ENCODE measurements at places on chromosomes 2 and 18.

DNA sequence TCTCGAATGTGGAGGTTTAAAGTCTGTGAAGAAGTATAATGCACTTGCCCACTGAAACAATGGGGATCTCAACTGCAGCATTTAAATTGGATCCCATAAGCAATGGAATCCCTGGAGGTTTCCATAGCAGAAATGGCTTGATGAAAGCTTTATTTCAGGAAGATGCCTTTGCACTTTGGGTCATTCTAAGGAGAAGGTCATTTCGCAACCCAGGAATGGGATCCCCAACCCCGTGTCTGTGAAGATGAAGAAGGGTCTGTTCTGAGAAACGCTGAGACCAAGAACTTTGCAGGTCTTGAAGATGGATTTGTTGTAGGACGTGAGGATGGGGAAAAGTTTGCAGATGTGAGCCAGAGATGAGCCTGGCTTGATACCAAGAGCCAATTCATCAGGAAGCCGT is 1.8 kb upstream of the KCNG3 start:
- DNase-seq = no peak

- DNase-seq = no peak
Observed at GRCh38 chr2:217858519-217859491, 144.0 kb downstream of the TNS1 start.

- peak; percentile 71 for DNase-seq
Observed at GRCh38 chr18:67217551-67218166, 298.9 kb downstream of the DSEL start.

DNA sequence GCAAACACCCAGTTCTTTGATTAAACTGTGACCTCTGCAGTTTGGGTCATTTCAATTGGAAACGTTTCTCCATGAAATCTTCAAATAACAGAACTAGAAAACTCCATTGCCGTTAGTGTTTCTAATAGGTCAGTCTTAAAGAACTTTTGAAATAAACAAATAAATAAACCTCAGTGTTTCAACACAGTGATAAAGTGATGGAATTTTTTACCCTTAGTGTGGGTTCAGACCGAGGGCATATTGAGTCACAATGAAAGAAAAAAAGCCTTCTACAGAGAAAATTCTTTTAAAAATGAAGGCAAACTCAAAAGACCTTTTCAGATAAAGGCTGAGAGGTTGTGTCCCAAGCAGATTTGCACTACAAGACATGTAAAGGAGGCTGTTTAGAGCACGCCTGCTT is 149.6 kb downstream of the NCKAP5 start:
- DNase-seq = no peak

DNA sequence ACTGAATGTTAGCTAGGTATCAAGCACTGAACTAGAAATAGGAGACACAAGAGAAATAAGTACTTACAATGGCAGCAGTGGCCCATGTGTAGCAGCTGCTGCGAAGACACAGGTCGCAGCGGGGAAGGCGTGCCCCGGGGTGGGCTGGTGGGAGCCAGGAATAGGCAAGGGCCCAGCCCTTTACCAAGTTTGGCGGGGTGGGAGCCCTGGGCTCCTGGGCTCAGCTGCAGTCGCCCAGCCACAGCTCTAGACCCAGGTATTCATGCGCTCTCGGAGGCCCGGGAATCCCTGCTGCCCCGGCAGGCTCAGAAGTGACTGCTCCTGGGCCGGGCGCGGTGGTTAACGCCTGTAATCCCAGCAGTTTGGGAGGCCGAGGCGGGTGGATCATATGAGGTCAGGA is 1287.3 kb downstream of the CNTNAP5 start:
- DNase-seq = no peak

GRCh38 chr2:54310311-54310710 is 54.3 kb upstream of the TSPYL6 start:
- DNase-seq = no peak

DNA sequence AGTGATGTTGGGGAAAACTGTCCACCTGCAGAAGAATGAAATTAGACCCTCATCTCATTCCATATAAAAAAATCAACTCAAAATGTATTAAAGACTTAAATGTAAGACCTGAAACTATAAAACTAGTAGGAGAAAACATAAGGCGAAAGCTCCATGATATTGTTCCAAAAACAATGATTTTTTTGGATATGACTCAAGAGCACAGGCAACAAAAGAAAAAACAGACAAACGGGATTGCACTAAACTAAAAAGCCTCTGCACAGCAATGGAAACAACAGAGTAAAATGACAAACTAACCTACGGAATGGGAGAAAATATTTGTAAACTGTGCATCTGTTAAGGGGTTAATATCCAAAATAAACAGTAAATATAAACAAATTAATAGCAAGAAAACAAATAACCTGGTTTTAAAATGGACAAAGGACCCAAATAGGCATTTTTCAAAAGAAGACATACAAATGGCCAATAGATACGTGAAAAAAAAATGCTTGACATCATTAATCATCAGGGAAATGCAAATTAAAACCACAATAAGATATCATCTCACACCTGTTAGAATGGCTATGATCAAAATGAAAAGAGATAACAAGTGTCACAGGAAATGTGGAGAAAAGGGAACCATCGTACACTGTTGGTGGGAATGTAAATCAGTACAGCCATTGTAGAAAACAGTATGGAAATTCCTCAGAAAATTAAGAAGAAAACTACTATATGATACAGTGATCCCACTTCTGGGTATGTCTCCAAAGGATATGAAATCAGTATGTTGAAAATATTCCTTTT is 26.6 kb downstream of the LRRFIP1 start:
- no peak for DNase-seq

GRCh38 chr2:213189001-213189899 is 37.8 kb upstream of the IKZF2 start:
- no peak for DNase-seq

DNA sequence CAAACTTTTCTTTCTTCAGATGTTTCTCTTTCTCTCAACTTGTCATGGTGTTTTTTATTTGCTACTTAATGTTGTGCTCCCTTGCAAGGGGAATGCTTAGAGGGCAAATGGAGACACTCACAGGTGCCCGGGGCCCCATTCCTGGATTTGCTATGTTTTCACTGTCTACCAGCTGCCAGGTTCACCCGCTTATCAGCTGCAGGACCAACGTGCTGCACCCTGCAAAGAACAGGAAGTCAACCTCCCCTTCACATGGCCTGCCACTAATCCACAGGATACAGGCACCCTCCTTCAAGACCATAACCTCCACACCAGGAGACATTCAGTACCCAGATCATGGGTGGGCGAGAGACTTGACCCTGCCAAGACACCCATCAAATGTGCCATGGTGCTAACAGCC is 237.6 kb upstream of the STON1 start:
- no peak for DNase-seq

DNA sequence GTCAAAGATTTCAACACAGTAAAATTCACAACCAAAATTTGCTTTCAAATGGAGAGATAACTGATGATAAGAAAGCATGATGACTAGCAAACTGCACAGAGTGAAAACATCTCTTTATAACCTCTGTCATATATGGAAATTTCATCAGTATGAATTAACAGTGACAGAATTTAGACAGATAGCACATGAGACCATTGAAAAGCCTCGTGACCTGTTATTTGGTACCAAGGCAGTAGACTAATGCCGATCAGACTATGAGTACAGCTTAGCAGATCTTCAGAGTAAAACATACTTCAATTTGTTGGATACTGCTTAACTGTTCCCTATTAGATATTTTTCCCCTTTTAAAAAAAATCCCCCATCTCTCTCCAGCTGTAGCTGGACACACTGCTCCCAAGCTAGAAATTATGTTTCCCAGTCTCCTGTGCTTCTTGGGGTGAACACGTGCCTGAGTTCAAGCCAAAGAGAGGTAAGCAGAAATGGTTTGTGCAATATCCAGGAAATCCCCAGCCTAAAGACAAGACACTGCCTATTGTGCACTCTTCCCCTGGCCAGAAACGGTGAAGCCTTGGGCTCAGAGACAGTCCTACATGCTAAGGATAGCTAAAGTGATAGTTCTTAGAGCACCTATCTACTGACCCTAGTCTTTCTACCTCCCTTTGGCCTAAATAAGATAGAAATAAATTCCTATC is 256.1 kb downstream of the NCKAP5 start:
- no peak for DNase-seq

- DNase-seq = no peak
Observed at GRCh38 chr2:120704696-120705095, 31.0 kb upstream of the GLI2 start.

GRCh38 chr2:52810460-52810859 is 957.1 kb upstream of the CHAC2 start:
- no peak for DNase-seq

DNA sequence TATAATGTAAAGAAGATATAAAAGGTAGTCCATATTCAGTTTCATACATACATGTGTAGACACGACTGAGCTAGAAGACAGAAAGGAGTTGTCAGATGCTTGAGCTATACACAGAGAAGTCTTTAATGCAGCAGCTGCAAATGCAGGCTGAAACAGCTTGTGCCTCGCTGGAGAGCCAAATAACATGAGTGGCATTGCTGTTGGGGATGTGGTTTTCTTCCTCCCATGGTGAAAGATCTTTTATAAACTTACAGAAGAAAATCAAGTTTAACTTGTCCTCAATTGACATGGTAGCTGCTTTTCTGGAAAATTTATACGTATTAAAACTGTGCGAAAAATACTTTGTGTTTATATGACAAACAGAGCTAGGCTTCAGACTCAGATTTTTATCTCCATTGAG is 16.4 kb upstream of the IL1R1 start:
- no peak for DNase-seq

GRCh38 chr18:50879302-50880118 is 592 bp downstream of the ME2 start:
- peak; percentile 49 for DNase-seq
